Activated T-cell treated with anti-CD3 and anti-CD28 coated beads, Interleukin-2, amount 50 U/mL, for 24 hours (primary cell): ENCODE measurements at places on chromosomes 2 and 18.

DNA sequence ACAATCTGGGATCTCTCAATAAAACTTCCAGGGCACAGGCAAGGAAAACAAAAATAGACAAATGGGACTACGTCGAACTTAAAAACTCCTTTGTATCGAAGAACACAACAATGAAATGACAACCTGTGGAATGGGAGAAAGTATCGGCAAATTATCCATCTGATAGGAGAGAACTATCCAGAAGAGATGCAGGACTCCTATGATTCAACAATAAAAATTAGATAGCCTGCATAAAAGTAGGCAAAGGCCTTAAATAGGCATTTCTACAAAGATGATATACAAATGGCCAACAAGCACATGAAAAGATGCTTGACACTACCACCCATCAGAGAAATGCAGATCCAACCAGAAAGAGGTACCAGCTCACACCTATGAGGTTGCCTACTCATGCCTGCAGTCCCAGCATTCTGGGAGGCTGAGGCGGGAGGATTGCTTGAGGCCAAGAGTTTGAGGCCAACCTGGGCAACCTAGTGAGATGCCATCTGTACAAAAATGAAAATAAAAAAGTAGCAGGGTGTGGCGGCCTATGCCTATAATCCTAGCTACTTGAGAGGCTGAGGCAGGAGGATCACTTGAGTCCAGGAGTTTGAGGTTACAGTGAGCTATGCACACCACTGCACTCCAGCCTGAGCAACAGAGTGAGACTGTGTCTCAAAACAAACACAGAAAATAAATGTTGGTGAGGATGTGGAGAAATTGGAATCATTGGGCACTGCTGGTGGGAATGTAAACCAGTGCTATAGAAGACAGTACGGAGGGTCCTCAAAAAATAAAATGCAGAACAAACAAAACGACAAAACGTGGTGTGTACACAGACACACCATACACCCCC is 21.6 kb downstream of the TWIST2 start:
- no peak overlapping the region for H3K4me3 ChIP-seq
- H3K4me1 ChIP-seq = no peaks in the 10 kb centered on the region
- no peak overlapping the region for H3K27ac ChIP-seq
- peaks cover 31% of the 10 kb centered on the region for H3K27me3 ChIP-seq

- no peaks in the 10 kb centered on the region for H3K27me3 ChIP-seq
- H3K36me3 ChIP-seq = peaks cover 57% of the 10 kb centered on the region
- no peak overlapping the region for H3K27ac ChIP-seq
- DNase-seq = no peak
- peaks cover 43% of the 10 kb centered on the region for H3K4me1 ChIP-seq
- H3K4me3 ChIP-seq = peak overlapping the region; percentile 7
Measured at GRCh38 chr2:143582046-143582747, 453.0 kb downstream of the ARHGAP15 start.

GRCh38 chr2:158255257-158255656 is 153.6 kb downstream of the UPP2 start:
- no peak for DNase-seq
- H3K36me3 ChIP-seq = no peaks in the 10 kb centered on the region
- H3K4me3 ChIP-seq = no peak overlapping the region

GRCh38 chr18:28004606-28005005 is 172.3 kb downstream of the CDH2 start:
- H3K36me3 ChIP-seq = no peaks in the 10 kb centered on the region
- H3K27ac ChIP-seq = no peak overlapping the region
- H3K4me1 ChIP-seq = no peaks in the 10 kb centered on the region
- H3K27me3 ChIP-seq = no peaks in the 10 kb centered on the region
- DNase-seq = no peak
- H3K4me3 ChIP-seq = no peak overlapping the region

DNA sequence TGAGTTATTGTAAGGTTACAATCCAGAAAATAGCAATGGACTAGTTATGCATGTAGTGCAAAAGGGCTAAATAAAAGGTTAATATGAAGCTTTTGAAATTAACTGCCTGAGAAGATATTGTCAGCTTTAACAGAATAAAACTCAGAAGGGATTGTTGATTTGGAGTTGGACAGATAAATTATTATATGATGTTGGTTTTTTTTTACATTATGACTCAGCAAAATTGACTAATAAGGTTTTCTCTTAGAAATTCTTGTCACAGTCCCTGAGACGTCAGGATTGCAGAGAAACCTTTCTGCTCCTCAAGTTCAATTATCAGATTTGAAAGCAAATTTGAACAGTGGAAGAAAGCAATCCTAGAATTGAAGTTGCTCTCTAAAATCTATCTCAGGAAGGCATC is 946.9 kb downstream of the CBLN2 start:
- no peaks in the 10 kb centered on the region for H3K36me3 ChIP-seq
- H3K27ac ChIP-seq = no peak overlapping the region
- no peak overlapping the region for H3K4me3 ChIP-seq
- no peaks in the 10 kb centered on the region for H3K4me1 ChIP-seq
- no peak for DNase-seq

GRCh38 chr18:13983506-13983905 is 68.2 kb upstream of the MC2R start:
- H3K4me3 ChIP-seq = no peak overlapping the region
- H3K27ac ChIP-seq = no peak overlapping the region
- no peak for DNase-seq
- H3K36me3 ChIP-seq = no peaks in the 10 kb centered on the region
- peaks cover 18% of the 10 kb centered on the region for H3K27me3 ChIP-seq
- H3K4me1 ChIP-seq = no peaks in the 10 kb centered on the region

DNA sequence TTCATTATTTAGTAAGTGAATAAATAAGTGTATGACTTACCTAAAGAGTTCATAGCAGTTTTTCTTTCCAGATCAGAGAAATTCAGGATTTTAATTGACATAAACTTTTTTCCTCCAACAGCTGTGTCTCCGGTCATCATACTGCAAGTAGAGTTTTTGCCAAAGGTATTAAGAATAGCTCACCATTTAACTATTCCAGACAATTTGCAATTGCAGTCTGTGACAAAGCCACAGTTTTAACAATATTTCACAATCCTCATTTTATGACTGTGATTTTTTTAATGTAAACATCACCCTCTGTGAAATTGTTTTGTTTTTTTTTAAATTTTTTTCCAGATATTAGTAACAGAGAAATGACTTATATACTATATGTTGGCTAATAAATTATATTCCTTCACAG is 199.1 kb downstream of the TRIB2 start:
- H3K27me3 ChIP-seq = peaks cover 5% of the 10 kb centered on the region
- H3K4me1 ChIP-seq = no peaks in the 10 kb centered on the region
- no peak overlapping the region for H3K4me3 ChIP-seq
- no peak for DNase-seq
- no peaks in the 10 kb centered on the region for H3K36me3 ChIP-seq

- H3K4me1 ChIP-seq = peaks cover 3% of the 10 kb centered on the region
- H3K36me3 ChIP-seq = peaks cover 25% of the 10 kb centered on the region
- DNase-seq = no peak
- no peak overlapping the region for H3K4me3 ChIP-seq
- H3K27ac ChIP-seq = no peak overlapping the region
- H3K27me3 ChIP-seq = no peaks in the 10 kb centered on the region
Measured at GRCh38 chr2:74226648-74227213, 28.3 kb downstream of the MTHFD2 start.

DNA sequence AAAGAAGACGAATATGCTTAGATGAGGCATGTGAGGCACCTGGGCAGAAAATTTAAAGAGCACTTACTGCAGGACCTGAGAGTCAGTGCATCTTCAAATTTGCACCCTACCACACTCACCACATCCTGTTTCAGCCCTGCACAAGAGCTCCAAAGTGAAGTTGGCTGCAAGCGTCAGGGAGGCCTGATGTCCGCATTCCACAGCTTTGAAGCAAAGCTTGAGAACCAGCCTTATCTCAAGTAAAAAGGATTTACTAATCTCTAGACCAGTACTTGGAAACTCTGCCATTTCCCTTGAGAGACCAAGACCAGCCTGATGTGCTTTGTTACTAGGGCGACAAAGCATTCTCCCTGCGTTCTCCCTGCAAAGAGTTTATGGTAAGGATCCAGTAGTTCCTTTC is 3.4 kb upstream of the ASNSD1 start:
- no peaks in the 10 kb centered on the region for H3K36me3 ChIP-seq
- no peaks in the 10 kb centered on the region for H3K27me3 ChIP-seq
- H3K4me1 ChIP-seq = peaks cover 39% of the 10 kb centered on the region
- peak overlapping the region; percentile 48 for H3K4me3 ChIP-seq
- H3K27ac ChIP-seq = peak overlapping the region; percentile 50

GRCh38 chr18:24695168-24695567 is 234.7 kb downstream of the HRH4 start:
- no peak for DNase-seq
- H3K4me1 ChIP-seq = no peaks in the 10 kb centered on the region
- H3K27me3 ChIP-seq = peaks cover 4% of the 10 kb centered on the region
- H3K4me3 ChIP-seq = no peak overlapping the region
- H3K27ac ChIP-seq = no peak overlapping the region

GRCh38 chr18:50057009-50057408 is 137.9 kb downstream of the MYO5B start:
- H3K27ac ChIP-seq = no peak overlapping the region
- H3K4me1 ChIP-seq = no peaks in the 10 kb centered on the region
- peaks cover 15% of the 10 kb centered on the region for H3K27me3 ChIP-seq
- DNase-seq = no peak
- no peak overlapping the region for H3K4me3 ChIP-seq

GRCh38 chr2:218344090-218344754 is 12.4 kb upstream of the CATIP start:
- DNase-seq = no peak
- no peak overlapping the region for H3K27ac ChIP-seq
- H3K27me3 ChIP-seq = no peaks in the 10 kb centered on the region
- H3K36me3 ChIP-seq = no peaks in the 10 kb centered on the region
- no peaks in the 10 kb centered on the region for H3K4me1 ChIP-seq
- no peak overlapping the region for H3K4me3 ChIP-seq

GRCh38 chr2:176503776-176504175 is 234.5 kb downstream of the MTX2 start:
- no peaks in the 10 kb centered on the region for H3K36me3 ChIP-seq
- H3K27me3 ChIP-seq = peaks cover 46% of the 10 kb centered on the region
- DNase-seq = no peak
- H3K27ac ChIP-seq = no peak overlapping the region

- no peak overlapping the region for H3K4me3 ChIP-seq
- peaks cover 15% of the 10 kb centered on the region for H3K27me3 ChIP-seq
- H3K27ac ChIP-seq = no peak overlapping the region
- H3K36me3 ChIP-seq = no peaks in the 10 kb centered on the region
- DNase-seq = no peak
Measured at GRCh38 chr2:20164061-20164733, 60.7 kb downstream of the SDC1 start.

- H3K4me1 ChIP-seq = peaks cover 87% of the 10 kb centered on the region
- peak overlapping the region; percentile 95 for H3K27ac ChIP-seq
- DNase-seq = no peak
- no peaks in the 10 kb centered on the region for H3K36me3 ChIP-seq
- H3K27me3 ChIP-seq = no peaks in the 10 kb centered on the region
Measured at GRCh38 chr2:196263181-196263747, 91.9 kb upstream of the STK17B start.

DNA sequence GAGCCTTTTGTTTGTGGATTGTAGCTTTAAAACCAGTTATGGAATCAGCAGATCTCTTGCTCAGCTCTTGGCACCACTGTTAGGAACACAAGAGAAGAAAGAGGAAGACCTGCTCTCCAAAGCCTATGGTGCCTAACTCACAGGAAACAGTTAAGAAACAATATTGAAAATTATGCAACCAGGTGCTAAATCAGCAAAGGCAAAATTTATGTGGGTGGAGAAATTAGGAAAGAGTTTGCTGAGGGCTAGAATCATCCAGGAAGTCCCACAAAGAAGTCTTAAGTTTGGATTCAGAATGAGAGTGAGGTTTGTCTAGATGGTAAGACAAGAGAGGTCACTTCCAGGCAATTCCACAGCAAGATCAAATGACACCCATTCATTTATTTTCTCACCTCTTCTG is 49.4 kb downstream of the AOX1 start:
- H3K4me3 ChIP-seq = no peak overlapping the region
- no peak overlapping the region for H3K27ac ChIP-seq
- H3K4me1 ChIP-seq = no peaks in the 10 kb centered on the region
- peaks cover 12% of the 10 kb centered on the region for H3K27me3 ChIP-seq
